ENCODE measurements at places on chromosomes 13 and 19.

- peak; percentile 77 for DNase-seq
Measured at GRCh38 chr19:15631817-15632216, 8.9 kb upstream of the CYP4F3 start.

DNA sequence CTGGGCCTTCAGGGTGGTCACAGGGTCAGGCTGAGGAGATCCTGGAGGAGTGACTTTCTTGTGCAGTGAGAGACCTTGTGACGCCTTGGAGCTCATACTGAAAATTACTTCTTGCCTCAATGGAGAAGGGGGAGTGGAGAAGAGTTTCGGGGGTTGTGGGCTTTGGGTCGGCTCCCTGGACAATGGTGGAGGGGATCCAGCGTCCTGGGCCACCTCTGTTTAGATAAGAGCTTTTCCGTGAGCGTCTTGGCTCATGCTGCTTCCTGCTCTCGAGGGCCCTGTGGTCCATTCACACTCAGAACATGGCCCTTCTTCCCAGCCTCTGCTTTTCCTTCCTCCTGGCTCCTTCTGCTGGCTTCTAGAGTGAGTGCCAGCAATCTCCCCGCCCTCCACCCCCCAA lies 81.9 kb downstream of the FLT1 start:
- no peak for DNase-seq

- DNase-seq = no peak
Measured at GRCh38 chr19:54670576-54671357, 8.0 kb downstream of the LILRB4 start.

- peak; percentile 86 for DNase-seq
Measured at GRCh38 chr19:2618611-2619010, 83.9 kb downstream of the GNG7 start.

DNA sequence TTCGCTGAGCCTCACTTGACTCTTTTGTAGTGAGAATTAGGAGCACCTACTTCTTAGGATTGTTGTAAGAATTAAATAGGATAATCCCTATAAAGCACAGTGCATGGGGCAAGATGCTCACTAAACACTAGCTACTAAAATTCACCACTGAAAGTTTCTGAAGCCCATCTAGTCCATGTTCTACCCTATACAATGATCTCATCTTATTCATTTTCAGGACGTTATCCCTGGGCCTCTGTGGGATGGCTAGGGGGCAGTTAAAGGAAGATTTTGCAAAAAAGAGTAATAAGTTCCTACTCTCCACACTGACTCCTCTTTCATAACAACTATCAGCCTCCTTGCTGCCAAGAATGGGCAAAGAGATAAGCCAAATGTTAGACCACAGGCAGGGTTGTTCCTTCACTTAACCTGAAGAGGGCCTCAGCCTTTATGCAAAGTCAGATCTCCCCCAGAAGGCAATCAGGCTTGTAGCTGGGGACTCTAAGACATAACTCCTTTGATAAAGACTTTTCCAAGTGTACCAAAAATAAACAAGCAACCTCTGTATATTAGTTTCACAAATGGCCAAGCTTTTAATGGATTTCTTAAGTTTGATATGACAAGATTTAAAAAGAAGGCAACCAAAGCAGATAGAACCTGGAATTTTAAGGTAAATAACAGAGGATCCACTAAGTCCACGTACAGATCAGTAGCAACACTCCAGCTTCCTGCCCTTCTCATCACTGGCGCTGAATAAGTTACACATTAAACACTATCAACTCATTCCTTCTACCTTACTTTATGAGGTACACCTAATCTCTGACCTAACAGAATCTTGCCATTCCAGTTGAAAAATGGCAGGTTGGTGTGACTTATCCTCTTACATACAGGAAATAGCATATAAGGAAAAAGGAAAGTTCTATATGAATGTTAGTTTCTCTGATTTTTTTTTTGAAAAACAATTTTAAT lies 44.4 kb downstream of the ELF1 start:
- DNase-seq = peak; percentile 97

DNA sequence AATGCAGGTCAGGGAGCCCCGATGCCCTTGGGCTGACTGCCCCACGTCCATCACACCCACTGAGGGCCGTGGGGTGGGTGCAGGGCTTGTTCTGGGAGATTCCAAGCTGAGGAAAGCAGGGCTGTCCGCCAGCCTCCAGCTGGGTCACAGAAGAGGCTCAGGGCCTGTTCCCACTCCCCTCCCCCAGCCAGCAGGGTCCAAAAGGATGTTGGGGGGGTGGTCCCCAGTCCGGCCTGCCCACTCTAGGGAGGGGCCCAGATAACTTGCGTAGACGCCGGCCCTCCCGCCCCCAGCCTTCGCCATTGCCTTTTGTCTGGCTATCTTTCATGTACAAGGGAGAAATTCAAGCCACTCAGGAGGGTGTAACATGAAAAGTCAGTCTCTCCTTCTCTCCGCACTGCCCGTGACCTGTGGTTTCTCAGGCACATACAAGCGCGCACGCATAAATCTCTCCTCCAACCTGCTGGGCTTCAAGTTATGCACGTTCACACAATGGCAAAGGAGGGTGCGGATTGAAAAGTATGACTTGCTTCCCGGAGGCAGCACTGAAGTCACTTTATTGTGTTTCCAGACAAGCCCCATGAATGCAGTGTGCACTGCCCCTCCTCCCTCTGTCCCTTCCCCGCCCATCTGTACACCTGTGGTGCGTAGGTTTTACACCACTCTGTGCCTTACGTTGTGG lies 20.2 kb downstream of the CARM1 start:
- no peak for DNase-seq
